Lung microvascular endothelial cell (primary cell): ENCODE measurements at places on chromosomes 4 and X.
A peak's percentile ranks its signal among the peaks of the same experiment; 100 is the strongest.

DNA sequence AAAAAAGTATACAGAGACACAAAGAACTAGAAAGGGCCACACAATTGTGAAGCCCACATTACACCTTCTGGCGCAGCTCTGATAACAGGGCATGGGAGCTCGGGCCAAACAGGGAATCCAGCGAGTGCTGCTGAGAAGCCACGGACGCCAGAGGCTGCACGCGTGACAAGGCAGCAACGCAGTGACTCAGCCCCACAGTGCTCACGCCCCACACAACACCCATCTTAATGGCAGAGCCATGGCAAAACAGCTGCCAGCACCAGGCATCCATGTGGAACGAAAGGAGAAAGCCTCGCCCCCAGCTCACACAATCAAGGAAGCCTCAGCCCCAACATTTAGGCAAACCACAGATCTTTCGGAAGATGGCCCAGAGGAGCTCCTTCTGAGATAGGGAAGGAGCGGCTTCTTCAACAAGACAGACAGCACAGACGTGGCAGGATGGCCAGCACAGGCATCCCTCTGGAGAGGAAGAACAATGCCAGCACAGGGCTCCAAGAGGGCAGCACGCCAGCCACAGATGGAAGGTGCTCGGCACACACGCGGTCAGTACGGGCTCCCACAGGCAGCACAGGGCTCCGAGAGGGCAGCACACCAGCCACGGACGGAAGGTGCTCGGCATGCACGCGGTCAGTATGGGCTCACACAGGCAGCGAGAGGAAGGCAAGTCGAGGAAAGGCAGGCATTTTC is 33.1 kb downstream of the GAK start:
- no peak for DNase-seq

GRCh38 chr4:109332926-109333464 is 30.5 kb upstream of the COL25A1 start:
- no peak for DNase-seq

DNA sequence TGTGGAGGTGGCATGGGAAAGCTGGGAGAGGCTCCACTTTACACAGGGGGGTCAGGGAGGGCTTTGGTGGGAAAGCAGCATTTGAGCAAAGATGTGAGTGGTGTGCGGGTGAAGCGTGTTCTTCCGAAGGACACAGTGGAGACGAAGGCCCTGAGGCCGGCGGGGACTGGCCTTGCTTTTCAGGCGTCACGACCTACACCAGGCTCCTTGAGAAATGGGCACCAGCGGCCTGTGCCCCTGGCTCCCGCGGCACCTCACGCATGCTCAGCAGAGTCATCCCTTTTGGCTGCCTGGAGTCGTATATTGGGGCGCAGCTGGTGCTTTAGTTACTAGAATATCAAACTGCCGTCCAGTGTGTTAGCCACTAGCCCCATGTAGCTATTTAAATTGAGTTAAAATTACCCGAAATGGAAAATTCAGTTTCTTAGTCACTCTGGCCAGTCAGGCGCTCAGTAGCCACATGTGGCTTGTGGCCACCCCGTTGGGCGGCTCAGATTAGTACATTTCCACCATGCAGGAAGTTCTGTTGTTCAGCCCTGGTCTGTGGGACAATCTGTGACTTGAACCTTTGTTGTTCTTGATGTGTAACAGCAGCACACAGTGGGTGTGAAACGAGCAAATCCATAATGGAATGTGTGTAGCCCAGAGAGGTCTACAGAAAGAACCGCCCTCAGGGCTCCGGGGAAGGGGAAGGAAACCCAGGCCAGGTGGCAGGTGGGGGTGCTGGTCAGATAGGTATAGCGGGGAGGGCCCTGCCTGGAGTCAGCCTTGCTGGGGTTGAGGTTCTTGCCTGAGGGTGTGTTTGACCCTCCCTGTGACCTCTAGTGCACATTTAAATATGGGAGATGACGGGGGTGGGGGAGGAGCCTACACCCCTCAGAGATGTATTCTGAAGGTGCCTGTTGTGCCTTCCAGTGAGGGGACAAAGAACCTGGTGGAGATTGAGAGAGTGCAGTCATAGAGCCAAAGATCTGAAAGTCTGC is 30.4 kb downstream of the TBC1D14 start:
- DNase-seq, result no peak

DNA sequence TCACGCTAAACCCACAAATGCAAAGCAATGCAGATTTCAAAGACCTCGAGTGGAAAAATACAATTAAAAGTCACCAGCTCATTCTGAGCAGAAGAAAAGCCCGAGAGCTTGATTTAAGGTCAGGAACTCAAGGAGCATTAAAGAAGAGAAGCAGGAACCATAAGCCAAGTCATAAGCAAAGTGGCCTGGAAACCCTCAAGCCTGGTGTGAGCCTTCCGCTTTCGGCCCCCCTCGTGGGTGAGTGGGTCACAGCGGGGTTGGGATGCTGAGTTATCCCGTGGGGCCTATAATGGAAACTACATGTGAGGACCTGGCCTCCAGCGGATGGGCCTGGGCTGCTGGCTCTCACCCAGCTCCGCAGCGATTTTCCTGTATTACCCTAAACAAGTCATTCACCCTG is 504.3 kb downstream of the RAB28 start:
- no peak for DNase-seq

DNA sequence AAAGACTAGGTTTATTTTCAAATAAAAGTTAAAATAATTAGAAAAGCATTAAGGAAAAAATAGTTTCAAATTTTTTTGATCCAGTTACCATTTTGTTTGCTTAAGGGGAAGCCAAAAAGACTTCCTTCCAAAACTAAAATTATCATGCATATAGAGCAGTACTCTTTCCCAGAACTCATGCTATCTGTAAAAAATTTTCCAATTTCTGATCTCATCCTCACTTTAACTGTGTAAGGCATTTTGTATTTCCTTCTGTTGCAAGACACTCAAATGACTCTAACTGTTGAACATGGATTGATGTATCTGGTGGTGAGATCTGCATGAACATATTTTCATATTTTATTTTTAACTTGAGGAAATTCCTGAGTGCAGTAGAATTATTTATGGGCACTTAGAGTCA is 150.1 kb downstream of the ADAM29 start:
- DNase-seq, result no peak

- no peak for DNase-seq
Observed at GRCh38 chr4:186912606-186913005, 188.9 kb upstream of the FAT1 start.

DNA sequence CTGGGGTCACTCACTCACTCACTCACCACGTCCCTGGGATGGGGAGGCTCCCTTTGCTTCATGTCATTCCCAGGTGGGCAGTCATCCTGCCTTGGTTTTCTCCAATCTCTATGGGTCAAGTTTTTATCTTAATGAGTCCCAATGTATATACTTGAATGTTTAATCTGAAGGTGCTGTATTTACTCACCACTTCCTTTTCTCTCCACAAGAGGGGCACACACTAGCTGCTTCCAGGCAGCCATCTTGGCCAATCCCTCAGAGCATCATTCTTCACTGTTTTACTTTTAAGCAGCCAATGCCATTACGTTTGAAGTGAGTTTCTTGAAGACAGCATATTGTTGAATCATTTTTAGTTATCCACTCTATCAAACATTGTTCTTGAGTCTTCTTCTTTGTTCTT is 153.4 kb upstream of the ARSJ start:
- DNase-seq, result no peak

DNA sequence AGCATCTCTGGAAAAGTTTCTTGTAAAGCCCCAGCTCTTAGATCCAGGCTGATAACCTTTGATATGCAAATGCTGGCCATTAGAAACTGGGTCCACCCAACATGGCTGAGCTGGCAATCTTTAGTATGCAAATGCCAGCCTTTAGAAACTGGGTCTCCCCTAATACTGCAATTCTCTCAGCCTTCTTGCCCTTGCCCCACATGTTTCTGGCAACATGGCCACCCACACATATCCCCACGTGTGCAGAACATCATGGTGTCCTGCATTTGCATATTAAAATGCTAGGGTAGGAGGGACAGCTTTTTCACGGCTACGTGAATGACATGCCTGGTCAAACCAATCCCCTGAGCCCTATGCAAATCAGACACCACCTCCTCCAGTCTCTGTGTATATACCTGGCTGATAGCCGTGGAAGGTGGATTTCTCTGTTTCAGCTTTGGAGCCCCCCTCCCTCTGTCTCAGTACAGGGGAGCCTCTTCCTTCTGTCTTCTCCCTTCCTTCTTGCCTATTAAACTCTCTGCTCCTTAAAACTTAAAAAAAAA is 344.0 kb upstream of the NWD2 start:
- no peak for DNase-seq

DNA sequence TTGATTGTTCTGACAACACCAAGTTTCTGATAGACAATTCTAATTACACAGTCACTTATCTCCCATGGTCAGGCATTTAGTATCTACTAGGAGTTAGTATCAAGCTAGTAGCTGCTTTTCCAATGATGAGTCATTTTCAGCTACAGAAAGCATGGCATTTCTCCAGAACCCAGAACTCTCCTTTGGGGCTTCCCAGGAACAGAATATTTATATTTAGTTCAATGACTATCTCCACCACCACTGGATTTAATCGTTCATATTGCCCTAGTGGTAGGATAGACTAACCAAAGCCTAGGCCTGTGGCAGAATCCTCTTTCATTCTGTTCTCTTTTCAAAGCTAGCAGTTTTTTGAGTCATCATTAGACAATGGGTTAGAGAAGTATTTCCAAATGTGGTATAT is 569.4 kb downstream of the GABRG1 start:
- no peak for DNase-seq

DNA sequence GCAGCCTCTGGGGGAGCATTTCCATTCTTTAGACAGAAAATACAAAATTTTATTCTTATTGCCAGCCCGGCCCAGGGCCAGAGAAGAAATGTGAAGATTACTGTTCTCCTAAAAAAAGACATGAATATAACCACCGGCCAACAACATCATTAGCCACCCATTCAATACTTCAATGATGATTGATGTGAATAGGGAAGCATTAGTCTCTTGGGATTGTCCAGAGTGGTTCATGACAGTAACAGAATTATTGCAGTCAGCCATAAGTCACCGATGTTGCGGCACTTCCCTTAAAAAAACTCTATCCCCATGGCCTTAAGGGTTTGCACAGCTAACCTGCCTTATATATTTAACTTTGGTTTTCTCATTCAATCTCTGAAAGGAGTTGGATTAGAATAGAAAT is 418.7 kb downstream of the CENPC start:
- DNase-seq, result no peak

DNA sequence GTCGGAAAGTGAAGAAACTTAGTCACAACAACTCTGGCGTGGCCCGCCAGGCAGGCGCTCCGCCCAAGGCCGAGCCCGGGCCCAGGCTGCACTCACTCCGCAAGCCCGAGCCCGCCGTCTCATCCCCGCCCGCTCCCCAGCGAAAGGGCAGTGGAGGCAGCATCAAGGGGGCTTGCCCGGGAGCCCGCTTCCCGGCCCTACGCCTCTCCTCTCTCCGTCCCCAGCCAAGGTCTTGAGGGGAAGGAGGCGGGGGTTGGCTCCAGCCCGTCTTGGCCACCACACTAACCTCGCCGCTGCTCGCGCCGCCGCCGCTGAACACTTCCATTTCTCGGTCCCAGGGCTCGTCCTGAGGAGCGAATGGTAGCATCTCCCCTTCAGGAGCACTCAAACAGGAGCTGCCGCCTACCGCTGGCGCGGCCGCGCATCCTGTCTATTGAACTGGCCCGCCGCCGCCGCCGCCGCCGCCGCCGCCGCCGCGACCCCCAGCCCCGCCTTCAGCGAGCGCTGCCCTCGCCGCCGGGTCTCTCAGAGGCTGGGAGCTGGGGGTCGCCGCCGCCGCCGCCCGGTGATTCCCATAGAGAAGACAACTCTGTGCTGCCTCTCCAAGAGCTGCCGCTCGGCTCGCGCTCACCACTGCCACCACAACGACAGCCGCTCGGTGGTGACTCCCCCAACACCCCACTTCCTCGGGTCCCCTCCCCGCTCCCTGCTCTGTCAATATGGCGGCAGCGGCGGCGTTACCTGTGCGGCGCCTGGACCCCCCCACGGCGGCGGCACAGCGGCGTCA is at the start of gene RPS6KA6:
Gene RPS6KA6 (minus strand): TSS at position 667 of the 787 bp plus-strand sequence. CDS start 300 bp downstream, at position 367.
- no peak for DNase-seq

GRCh38 chr4:152626790-152627189 is 53.0 kb downstream of the TMEM154 start:
- no peak for DNase-seq

DNA sequence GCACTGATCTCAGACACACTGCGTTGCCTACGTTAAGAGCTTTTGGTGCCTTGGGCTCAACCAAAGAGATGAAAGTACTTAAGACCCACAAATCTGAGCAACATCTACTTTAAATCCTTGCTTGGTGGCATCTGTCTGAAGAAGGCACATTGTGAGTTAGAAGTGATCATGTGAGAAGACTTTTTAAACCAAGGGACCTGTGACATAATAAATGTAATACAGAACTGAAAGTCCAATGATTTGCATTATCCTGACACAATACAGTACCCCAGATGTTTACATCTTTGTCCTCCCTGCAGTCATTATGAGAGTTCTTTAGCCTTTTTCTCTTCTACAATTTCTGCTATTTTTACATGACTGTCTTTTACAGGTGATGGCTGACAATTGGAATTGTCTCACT is 96.7 kb upstream of the FTHL17 start:
- DNase-seq, result no peak

DNA sequence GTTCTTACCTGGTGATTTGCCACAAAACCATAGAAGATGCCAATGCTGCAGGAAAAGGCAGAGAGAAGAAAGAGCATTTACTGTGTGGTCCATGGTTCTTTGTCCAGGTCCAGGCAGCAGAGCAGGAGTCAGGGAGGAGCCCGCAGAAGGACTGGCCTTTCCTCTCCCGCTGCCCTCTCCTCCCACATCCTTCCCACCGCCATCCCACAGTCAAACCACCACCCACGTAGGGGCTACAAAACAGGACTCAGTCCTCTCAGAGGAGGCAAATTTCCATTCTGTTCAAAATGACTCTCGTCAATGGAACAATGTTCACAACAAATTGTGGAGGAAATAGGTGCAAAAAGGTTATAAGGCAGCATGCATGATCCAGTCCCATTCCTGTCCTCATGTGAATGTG is 58.6 kb downstream of the PROM1 start:
- DNase-seq, result peak; percentile 29

DNA sequence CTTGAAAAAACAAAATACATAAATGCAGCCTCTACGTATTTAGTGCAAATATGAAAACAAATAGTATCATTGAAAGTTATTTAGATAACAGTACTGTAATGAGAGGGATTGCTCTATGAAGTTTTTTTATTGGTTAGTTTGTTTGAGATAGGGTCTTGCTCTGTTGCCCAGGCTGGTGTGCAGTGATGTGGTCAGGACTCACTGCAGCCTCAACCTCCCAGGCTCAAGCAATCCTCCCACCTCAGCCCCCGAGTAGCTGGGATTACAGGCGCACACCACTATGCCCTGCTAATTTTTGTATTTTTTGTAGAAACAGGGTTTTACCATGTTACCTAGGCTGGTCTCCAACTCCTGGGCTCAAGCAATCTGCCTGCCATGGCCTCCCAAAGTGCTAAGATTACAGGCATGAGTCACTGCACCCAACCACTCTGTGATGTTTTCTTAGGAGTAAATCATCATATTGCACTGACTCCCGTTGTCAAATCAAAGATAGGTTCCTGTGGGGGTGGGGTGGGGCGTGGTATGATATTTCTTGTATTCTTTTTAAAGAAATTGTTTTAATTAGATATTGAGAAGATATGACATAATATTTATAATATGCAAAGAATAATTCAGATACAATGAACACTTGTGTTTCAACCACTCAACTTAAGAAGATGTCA is 75.8 kb downstream of the ATG4A start:
- DNase-seq, result peak; percentile 26

- DNase-seq, result no peak
Observed at GRCh38 chr4:84237008-84237407, 262.1 kb downstream of the NKX6-1 start.

GRCh38 chrX:109190542-109190941 is 291.3 kb downstream of the GUCY2F start:
- no peak for DNase-seq
